ENCODE measurements at places on chromosomes 7 and 10. TPM values are rescaled to one million over a fixed set of nuclear protein-coding genes. Genes with fewer than 3 reads are reported as not detected.

GRCh38 chr10:125020386-125020785, 78.5 kb downstream of the ZRANB1 start:
- DNase-seq: no peak
- no peaks in the 10 kb centered on the region for H3K27me3 ChIP-seq

GRCh38 chr10:101564490-101564991, 23.5 kb downstream of the POLL start:
- H3K36me3 ChIP-seq: no peaks in the 10 kb centered on the region
- H3K27ac ChIP-seq: no peak overlapping the region
- no peak overlapping the region for H3K4me3 ChIP-seq
- H3K4me1 ChIP-seq: no peaks in the 10 kb centered on the region
- no peaks in the 10 kb centered on the region for H3K27me3 ChIP-seq

- H3K4me1 ChIP-seq: no peaks in the 10 kb centered on the region
- no peak overlapping the region for H3K27ac ChIP-seq
- no peaks in the 10 kb centered on the region for H3K27me3 ChIP-seq
- DNase-seq: no peak
- peaks cover 7% of the 10 kb centered on the region for H3K36me3 ChIP-seq
Measured at GRCh38 chr7:132969520-132969919, 112.4 kb downstream of the CHCHD3 start.

The PAPOLB gene
- 0.26 TPM for total RNA-seq

The ZNF37A gene
- total RNA-seq: 25.3 TPM

GRCh38 chr10:32190890-32191491, 134.8 kb upstream of the KIF5B start:
- H3K4me3 ChIP-seq: no peak overlapping the region
- H3K27ac ChIP-seq: no peak overlapping the region
- no peaks in the 10 kb centered on the region for H3K27me3 ChIP-seq
- no peak for DNase-seq

All from aorta (tissue), 5 donors.